ENCODE measurements at places on chromosomes 4 and X.

GRCh38 chr4:121098266-121098665 lies 25.9 kb upstream of the NDNF start:
- no peak for DNase-seq

GRCh38 chrX:74104356-74105015 lies 199.5 kb upstream of the ZCCHC13 start:
- DNase-seq: no peak

- DNase-seq: no peak
Observed at GRCh38 chrX:101252634-101253033, 33.0 kb downstream of the DRP2 start.

- DNase-seq: no peak
Observed at GRCh38 chr4:99624141-99624719, 33.4 kb downstream of the C4orf54 start.

GRCh38 chr4:40276546-40276945 lies 58.6 kb upstream of the CHRNA9 start:
- DNase-seq: no peak

- no peak for DNase-seq
Observed at GRCh38 chrX:46811121-46811520, 25.7 kb upstream of the RP2 start.

- no peak for DNase-seq
Observed at GRCh38 chrX:80432863-80433262, 12.6 kb downstream of the TENT5D start.

GRCh38 chrX:154660541-154660940 lies 7.2 kb upstream of the CTAG2 start:
- no peak for DNase-seq

- DNase-seq: no peak
Observed at GRCh38 chrX:138648568-138648967, 62.9 kb downstream of the FGF13 start.

- no peak for DNase-seq
Observed at GRCh38 chr4:2047031-2047660, 12.0 kb upstream of the NAT8L start.

GRCh38 chr4:126386512-126386911 lies 1071.8 kb downstream of the FAT4 start:
- no peak for DNase-seq

DNA sequence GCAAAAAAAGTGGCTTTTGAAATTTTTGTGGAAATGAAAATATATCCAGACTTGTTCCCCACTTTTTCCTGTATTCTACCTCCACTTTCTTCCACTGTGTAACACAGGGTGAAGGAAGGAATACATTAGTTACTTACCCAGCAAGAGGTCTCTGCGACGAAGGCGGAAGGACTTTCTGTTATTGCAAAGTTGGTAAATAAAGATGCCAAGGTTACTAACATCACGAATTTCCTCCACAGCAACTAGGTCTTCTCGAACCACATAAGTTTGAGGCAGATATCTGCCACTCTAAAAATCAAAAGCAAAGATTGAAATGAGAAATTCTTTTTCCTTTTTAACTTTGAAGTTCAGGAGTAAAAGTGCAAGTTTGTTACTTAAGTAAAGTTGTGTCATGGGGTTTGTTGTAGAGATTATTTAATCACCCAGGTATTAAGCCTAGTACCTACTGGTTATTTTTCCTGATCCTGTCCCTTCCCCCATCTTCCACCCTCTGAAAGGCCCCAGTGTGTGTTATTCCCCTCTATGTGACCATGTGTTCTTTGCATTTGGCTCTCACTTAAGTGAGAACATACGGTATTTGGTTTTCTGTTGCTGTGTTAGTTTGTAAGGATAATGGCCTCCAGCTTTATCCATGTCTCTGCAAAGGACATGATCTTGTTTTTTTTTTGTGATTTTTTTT lies 5.8 kb downstream of the ITM2A start:
- DNase-seq: no peak

DNA sequence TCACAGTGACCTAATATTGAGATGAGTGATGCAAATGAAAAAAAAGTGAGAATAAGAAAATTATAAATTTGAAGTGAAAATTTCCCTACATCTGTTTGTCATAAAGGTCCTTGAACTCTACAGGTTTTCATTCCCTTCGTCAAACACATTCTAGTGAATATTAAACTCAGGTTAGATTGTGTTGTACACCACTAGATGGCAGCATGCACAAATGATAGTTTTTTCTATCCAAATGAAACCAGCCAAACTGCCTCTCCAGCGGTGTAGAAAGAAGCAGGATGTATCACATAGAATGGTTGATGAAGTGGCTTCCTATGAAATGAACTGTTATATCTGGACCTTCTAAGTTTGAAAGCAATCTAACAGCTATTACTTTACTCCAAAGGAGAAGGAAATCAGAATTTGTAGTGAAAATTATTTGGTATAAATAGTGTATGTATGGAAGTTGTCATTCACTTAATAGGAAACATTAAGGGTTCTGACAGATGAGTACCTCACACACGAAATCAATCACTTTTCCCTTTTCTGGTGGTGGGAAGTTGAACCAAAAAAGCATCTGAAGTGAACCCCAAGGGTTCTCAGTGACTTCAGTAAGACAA lies 382.7 kb downstream of the UNC5C start:
- peak; percentile 74 for DNase-seq

All from NCI-H446 (cell line).